ENCODE measurements at places on chromosomes 2 and 18.

DNA sequence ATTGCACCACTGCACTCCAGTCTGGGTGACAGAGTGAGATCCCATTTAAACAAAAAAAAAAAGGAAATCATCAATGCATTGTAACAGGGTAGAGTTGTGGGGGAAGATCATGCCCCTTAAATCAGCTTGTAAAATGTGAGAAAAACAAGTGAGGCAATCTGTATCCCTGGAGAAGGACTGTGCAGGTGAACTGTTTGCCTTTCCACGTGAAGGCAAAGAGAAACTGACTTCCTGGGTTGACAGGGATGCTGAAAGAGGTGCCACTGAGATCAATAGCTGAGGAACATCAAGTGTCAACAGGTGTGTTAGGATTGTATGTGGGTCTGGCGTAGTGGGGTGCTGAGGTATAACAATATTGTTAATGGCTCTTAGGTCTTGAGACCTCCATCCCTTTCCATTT is 48.3 kb downstream of the CERS6 start:
- DNase-seq, result no peak

DNA sequence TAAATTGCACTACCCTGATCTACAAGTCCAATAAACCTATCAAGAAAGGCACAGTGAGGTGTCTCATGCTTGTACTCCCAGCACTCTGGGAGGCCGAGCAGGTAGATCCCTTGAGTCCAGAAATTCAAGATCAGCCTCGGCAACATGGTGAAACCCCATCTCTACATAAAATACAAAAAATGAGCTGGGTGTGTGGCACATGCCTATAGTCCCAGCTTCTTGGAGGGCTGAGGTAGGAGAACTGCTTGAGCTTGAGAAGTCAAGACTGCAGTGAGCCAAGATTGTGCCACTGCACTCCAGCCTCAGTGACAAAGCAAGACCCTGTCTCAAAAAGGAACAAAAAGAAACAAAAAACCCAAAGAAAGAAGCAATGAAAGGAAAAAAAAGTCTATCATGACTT is 58.9 kb downstream of the ROCK2 start:
- no peak for DNase-seq

DNA sequence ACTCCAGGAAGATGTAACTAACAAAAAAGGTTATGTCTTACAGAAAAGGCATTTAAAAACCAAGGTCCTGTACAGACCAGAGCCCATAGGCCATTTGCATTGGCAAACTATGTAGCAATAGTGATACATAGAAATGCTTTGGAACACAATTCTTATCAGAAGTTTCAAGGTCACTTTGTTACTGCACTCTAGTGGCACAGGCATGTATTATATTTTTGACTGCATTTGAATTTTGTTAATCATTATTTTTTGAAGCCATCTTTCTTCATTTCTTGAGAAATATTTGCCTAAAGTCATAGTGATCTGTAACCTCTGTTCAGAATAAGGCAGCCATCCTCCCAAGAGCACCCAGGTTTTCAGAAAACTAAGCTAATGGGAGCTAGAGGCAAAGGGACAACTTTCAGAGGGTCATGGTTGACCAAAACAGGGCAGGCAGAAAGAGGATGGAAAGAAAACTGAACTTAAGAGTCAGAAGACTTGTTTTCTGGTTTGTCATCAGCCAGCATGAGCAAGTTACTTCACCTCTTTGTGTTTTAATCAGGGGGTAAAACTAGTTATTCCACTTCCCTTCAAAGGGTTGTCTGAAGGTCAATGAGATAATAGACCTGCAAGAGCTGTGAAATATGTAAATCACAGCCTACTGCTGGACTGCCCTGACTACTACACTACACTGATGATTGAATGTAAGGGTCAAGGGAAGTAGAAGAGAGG is 41.5 kb downstream of the SLC38A11 start:
- DNase-seq, result no peak

DNA sequence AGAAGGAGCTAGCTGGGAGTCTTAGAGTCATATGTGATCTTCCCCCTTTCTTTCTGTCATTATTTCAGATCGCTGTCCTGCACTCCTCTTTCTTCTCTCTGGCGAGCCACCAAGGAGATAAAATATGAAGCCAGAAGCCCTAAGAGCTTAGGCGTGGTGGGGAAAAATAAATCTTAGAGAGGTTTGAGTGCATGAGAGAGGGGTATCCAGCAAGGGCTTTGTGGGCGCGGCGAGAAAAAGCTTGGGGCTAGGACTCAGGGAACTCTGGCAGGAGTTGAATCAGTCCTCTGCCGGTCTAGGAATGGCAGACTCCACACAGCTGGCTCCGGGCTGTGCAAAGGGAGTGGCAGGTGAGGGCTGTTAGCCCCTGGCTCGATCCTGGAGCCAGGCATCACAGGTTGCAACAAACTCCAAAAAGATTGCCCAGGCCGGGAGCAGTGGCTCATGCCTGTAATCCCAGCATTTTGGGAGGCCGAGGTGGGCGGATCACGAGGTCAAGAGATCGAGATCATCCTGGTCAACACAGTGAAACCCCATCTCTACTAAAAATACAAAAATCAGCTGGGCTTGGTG is 20.1 kb upstream of the IGFBP5 start:
- no peak for DNase-seq

DNA sequence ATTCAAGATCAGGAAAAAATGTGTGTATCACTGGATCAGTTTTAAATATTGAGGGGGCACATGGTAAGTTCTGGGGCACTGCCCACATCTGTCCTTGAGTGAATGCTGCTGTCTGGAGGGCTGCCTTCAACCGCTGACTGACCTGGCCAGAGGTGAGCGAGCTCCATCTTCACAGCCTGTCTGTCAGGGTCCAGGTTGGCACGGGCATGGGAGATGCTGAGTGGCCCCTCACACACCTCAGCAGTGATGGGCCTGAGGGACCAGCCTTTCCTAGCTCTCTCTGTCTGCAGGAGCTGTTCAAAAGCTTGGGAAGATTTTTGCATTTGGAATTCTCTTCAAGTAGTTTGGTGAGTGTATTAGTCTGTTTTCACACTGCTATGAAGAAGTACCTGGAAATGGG is 114.8 kb upstream of the ALKAL2 start:
- DNase-seq, result no peak

DNA sequence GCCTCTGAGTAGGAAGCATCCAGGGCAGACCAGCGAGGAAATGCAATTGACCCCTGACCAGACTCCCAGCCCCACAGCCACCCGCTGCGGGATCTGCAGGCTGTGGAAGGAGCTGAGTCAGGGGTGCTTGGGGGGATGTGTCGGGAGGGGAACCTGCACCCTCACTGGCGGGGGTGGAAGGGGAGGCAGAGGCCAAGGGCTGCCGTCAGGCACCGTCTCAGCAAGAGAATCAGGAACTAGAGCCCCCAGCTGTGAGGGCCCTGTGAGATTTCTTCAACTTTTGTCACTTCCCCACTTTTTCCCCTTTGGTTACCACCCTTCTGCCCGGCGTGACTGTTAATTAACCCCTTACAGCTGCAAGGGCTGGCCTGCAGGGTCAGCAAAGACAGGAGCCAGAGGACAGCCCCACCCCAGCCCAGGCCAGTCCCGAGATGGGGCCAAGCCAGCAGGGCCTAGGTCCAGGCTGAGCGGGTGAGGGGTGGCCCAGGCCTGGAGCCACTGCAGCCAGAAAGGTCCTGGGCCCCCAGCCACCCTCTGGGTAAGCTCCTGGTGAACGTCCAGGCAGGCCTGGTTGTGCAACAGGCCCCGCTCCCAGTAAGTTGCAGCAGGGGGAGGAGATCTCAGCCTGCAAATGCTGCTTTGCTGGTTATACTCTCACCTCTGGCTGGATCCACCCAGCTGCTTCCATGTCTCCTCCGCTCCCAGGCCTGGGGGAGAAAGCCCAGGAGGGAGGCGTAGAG is 147.0 kb upstream of the ID2 start:
- no peak for DNase-seq

GRCh38 chr2:148531235-148531634 is 113.3 kb upstream of the EPC2 start:
- no peak for DNase-seq

DNA sequence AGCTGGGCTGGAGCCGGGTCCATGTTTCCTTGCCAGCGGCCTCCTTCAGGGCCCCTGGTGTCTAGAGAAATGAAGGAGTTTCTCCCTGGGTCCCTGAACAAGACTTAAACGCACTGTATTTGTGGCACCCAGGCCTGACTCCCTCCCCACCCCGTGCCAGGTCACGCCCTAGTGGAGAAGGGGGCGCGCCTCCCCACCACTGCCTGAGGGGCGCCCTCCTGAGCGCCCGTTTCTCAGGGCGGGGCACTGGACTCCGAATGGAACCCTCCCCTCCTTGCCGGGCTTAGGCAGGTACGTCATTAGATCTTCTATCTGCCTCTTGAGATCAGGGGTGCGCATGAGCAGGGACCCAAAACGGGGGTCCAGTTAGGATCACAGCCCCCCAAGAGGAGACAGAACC is 16.3 kb downstream of the ODC1 start:
- DNase-seq, result no peak

DNA sequence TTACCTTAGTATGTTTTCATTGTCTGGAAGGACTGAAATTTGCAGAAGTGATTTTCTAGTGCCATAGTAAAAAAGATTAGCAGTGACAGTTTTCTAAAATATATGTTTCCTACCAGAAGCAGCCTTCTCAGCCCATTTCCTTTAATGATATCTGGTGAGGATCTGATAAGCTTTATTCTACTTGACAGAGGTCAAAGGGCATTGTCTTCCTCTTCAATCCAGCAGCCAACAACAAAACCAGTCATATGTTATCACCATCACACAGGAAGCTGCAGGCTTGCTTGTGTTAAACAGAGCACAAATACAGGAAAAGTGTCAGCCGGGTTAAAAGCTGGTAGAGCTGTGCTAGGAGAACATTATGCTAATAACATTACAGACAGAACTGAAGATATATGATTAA is 35.6 kb upstream of the ZSWIM2 start:
- no peak for DNase-seq

- DNase-seq, result no peak
Measured at GRCh38 chr18:60145776-60146175, 226.8 kb downstream of the MC4R start.

GRCh38 chr18:71371951-71372605 is 1083.2 kb downstream of the SOCS6 start:
- DNase-seq, result no peak

DNA sequence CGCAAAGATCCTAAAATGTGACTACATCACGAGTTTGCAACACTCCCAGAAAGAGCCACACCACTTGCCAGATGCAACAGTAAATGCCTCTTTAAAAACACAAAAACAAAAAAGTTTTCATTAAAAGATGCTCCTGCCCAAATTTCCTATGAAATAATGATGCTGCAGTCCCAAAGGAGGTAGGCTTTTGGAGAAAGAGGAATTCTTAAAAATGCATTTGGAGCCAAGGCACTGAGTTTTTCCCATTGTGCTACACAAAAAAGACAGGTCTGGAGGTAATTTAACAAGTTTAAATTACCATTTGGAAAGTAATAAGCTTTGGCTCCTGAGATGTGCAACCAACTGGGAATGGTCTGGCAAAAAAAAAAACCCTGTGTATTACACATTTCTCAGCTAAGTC is 145.0 kb downstream of the PID1 start:
- DNase-seq, result no peak

DNA sequence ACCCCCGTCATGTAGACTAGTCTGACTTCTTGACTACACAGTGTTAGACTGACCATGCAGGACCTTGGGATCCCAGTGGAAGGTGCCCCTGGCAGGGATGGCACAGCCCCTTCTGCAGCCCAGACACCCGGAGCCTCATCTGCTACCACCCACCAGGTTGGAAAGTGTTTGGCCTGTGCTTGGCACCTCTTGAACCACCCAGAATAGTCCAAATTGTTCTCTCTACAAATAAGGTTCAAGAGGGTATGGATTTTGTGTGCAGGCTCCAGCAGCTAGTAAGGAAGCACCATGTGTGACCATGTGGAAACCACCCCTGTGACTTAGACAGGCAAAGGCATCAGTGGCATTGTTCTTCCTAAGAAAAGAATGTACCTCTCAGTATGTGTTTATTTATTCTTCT is 18.4 kb downstream of the L3MBTL4 start:
- no peak for DNase-seq

GRCh38 chr2:187962538-187962937 is 329.1 kb upstream of the GULP1 start:
- no peak for DNase-seq

DNA sequence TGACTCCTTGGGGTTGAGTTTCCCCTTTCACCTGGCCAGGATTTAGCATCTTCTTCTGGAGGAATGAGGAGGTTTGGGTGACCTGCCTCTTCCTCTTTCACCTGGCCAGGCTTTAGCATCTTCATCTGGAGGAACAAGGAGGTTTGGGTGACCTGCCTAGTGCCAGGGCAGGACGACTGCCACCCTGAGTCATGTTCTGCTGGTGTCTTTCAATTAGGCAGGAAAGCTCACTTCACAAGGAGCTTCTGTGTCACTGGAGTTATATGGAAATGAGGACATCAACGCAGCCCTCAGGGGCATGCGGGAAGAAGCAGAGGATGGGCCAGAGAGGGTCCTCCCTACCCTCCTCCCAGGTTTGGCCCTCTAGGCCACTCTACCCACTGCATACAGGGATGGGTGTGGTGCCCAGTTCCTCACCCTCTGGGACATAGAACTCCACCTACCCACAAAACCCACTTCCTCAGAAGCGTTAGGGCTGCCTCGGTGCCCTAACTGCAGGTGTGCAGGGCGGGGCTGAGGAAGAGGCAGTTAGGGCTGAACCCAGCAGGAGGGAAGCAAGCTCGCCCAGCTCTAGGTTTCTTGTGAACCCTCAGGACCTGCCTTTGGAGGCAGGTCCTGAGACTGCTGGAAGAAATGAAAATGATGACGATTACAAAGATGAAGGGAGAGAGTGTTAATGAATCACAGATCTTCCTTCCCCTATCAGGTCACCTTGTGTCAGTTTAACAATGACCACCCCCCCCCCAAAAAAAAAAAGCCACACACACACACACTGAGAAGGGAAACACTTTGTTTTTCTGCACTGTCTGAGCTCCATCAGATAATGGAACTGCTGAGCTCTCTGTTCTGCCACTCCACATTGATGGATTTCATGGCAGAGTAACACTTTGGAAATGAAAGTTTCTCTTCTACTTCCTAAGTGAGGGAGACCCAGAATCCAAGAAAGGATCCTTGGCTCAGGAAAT is 71.0 kb downstream of the ARL4C start:
- no peak for DNase-seq

GRCh38 chr2:208373460-208374089 is 33.0 kb upstream of the PTH2R start:
- peak; percentile 30 for DNase-seq

DNA sequence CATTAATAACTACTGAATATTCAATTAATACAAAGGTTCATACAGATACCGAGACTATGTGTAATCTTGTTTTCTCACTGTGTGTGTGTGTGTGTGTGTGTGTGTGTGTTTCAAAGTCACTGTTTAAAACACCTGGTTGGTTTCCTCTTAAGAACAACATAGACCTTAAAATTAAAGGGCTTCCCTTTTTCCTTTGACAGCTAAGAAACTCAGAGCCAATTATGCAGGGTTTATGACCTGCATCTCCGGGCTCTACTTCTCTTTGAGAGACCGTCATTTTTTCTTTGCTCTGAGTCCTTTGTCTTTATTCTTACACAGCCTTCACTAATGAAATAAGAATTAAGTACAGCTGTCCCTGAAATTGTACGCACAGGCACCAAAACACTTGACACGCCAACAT is 145.6 kb downstream of the HDAC4 start:
- DNase-seq, result no peak

DNA sequence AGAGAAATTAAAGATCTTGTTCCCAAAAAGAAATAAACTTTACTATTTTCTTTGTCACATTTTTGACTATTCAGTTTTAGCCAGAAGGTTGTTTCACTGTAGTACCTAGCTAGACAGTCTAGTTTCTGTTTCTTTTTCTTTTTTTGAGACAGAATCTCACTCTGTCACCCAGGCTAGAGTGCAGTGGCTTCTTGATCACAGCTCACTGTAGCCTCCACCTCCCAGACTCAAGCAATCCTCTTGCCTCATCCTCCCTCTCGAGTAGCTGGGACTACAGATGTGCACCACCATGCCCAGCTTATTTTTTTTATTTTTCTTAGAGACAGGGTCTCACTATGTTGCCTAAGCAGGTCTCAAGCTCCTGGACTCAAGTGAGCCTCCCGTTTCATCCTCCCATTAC is 2.2 kb downstream of the RBM45 start:
- DNase-seq, result no peak

All from NCI-H1092 (cell line).